ENCODE measurements at places on chromosomes 6 and 20.
A peak's percentile ranks its signal among the peaks of the same experiment; 100 is the strongest.

DNA sequence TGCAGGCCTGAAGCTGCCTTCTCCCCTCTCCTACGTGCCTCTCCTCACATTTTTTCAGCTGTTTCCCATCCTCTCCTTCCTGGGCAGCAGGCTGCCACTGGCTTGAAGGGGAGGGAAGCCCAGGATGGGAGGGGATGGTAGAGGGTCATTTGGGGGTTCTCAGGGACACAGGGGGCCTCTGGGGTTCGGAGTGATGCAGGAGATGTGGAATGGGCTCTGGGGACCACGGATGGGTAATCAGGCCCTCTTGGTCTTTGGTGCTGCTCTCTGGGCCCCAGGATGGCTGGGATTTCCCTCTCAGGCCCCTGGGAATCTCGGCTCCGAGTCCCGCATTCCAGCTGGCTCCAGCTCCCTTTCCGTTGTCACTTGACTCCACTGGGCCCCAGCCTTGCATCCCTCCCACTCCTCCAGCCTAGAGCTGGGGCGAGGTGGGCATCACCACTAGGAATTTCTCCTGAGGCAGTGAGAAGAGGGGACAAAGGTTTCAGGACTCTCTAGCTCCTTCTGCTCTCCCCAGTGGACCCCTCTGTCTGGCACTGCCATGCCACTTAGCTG is 2.0 kb upstream of the DDR1 start:
- DNase-seq = no peak

GRCh38 chr6:148780918-148781436 is 34.1 kb downstream of the UST start:
- DNase-seq = no peak

DNA sequence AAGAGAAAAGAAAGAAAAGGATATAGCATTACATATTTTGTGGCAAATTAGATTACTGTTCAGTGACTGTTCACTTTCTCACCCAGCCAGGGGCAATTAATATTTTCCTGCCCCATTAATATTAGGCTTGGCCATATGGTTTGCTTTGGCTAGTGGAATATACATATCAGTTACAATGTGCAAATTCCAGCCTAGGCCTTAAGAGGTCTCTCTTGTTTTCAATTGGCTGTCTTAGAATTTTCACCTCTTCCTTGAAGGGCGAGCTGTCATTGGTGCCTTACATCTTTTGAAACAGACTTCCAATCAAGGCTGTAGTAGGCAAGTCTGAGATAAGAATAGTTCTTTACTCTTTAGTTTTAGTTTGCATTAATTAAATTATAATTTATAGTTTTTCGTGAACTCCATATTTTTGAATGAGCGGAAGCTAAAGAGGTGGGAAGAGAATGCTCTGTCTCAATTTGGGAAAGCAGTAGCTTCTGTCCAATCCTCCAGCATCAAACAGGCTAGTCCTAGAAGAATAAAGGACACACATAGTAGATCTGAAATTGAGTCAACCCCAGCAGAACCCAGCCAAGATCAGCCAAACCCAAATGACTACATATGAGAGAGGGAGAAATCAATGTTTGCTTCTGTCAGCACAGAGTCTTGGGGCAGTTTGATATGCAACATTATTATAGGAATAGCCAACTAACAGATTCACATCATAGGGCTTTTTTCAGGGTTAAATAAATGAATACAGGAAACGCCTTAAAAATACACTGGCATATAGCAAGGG is 6.3 kb upstream of the CSNK2A1 start:
- DNase-seq = no peak

- DNase-seq = no peak
Observed at GRCh38 chr6:797479-798077, 104.6 kb upstream of the EXOC2 start.

- no peak for DNase-seq
Observed at GRCh38 chr20:24109008-24109407, 120.4 kb upstream of the GGTLC1 start.

GRCh38 chr20:20979934-20980333 is 126.2 kb downstream of the LINC00237 start:
- DNase-seq = no peak

- DNase-seq = no peak
Observed at GRCh38 chr6:25452031-25452430, 172.9 kb downstream of the CARMIL1 start.

GRCh38 chr6:75109022-75109421 is 96.8 kb downstream of the COL12A1 start:
- no peak for DNase-seq

- no peak for DNase-seq
Observed at GRCh38 chr6:53284901-53285300, 63.8 kb downstream of the ELOVL5 start.

GRCh38 chr6:71588490-71588889 is 297.9 kb upstream of the RIMS1 start:
- no peak for DNase-seq

- DNase-seq = no peak
Observed at GRCh38 chr20:41696428-41696827, 78.3 kb upstream of the CHD6 start.

DNA sequence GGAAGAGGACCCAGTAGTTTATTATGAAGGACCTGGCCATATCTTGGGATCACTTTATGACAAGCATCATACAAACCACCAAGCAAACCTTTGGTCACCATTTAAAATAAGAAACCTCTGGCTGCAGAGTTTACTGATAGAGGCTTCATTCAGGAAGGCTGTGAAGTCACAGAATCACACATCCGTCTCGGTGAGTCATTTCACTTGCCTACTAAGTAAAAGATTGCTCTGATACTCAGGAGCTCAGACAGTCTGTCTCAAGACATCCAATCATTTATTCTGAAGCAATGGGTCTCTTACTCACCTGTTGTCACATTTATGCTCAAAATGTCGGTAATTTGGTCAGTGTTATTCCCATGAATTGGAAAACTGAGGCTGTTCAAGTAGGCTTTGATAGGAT is 33.7 kb downstream of the ADGRF5 start:
- DNase-seq = no peak

DNA sequence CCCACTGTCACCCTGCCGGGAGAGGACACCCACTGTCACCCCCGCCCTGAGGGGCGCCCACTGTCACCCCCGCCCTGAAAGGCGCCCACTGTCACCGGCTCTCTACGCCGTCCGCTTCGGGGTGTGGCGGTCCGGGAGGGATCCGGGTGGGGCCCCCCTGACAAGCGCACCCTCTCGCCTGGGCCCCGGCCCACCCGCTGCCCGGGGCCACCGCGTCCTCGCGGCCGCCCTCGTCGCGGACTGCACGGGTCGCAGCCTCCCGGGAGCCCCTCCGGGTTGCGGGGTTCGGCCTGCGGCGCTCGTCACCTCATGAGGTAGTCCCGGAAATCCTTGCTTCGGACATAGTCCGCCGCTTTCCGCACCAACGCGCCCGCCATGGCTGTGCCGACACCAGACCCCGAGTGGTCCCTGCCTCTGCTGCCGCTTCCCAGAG is 224 bp downstream of the MPC1 start:
- no peak for DNase-seq

DNA sequence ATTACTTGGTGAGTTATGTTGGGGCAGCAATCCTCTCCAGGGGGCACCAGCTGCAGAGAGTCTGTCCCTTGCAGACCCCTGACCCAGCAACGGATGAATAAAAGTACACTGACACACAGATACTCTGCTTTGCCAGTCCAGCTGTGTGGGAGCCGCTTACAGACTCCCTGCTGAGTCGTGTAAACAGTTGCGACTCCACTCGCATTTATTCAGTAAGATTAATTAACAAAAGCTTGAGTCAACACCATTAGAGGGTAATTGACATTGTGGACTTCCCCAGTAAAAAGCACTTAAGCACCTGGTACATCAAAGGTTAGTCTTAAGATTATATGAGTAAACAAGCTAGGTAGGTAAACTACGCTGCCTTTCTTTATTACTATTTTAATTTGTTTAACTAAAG is 92.0 kb upstream of the TMEM181 start:
- DNase-seq = no peak

DNA sequence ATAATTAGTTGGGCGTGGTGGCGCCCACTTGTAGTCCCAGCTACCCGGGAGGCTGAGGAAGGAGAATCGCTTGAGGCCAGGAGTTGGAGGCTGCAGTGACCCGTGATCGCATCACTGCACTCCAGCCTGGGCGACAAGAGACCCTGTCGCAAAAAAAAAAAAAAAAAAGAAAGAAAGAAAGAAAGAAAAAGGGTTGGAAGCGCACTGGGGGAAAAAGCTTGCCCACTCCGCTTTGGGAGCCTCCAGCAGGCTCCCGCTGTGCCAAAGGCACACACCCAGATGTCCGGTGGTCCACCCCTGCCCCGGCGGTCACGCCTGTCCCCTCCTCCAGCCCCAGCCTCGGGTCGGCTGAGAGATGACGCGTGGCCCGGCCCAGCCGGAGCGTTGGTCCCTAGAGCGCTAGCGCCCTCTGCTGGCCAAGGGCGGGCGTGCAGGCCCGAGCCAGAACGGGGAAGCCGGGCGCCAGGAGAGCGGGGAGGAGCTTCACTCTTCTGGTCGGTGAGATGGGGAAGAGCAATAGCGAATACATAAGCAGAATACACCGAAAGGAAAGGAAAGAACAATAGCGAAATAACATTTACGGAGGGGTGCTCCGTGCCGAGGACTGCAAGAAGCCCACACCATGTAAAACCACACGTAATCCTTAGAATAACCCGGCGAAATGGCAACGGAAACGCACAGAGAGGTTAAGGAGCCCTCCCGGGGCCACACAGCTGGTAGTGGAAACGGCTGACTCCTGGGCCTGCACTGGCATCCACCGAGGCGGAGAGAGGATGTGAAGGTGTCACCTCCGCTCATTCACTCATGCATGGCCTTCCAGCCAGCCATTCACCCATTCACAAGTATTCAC is 41.7 kb downstream of the UBE2V1 start:
- peak; percentile 97 for DNase-seq

GRCh38 chr6:46072866-46073265 is 56.9 kb upstream of the ENPP4 start:
- no peak for DNase-seq

- DNase-seq = no peak
Observed at GRCh38 chr6:150196942-150197745, 54.3 kb downstream of the PPP1R14C start.

GRCh38 chr20:60501048-60501447 is 542.8 kb downstream of the CDH26 start:
- no peak for DNase-seq

DNA sequence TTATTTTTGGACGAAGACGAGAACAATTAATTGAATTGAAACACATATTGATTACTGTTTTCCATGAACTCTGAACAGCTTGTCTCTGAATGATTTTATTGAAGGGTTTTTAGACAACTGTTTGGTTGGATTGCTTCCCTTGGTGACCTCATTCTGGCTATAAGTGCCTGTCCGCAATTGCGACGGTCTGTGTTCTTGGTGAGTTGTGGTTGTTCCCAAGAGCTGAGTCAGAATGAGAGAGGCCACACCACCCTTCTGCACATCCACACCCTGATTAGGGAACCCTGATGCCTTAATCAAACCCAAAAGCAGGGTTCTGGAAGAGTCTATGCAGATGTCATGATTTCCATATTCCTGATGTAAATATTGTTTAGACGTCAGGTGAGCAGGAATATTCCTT is 747.0 kb downstream of the PTPRT start:
- no peak for DNase-seq

DNA sequence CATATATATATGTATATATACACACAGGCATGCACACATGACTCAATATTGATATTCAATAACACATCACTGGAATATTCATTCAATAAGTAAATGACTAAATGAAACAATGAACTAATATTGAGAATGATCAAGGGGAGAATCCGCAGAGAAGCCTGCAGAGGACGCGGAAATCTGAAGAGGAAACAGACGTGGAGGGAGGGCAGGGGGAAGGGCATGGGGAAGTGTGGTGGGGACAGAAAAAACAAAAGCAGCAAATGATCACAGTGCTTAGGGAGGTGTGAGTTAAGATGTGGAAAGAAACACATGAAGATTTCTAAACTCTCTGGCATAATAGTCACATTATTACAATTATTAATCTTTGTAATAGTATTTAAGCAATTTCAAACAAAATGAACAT is 14.5 kb downstream of the PERP start:
- no peak for DNase-seq

DNA sequence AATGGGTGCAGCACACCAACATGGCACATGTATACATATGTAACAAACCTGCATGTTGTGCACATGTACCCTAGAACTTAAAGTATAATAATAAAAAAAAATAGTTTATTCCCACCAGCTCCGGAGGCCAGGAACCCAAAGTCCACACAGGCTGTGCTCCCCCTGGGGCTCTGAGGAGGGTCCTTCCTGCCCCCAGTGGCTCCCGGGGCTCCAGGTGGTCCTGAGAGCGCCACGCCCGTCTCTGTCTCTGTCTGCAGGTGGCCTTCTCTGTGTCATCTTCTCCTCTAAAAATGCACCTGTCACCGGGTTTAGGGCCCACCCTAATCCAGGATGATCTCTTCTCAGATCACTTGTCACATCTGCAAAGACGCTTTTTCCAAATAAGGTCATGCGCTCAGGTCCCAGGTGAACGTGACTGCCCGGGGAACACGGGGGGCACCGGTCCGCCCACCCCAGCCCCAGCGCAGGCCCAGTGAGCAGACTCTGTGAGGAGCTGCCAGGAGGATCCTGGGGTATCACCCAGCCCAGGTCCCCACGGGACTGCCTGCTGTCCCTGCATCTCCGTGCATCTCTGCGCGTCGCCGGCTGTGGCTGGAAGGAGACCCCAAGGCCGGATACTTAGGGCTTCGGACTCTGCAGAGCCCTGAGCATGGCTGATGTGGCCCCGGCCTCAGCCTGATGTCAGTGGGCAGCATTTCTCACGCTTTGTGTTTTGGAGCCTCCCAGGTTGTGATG is 11.8 kb downstream of the SLCO4A1 start:
- DNase-seq = no peak

DNA sequence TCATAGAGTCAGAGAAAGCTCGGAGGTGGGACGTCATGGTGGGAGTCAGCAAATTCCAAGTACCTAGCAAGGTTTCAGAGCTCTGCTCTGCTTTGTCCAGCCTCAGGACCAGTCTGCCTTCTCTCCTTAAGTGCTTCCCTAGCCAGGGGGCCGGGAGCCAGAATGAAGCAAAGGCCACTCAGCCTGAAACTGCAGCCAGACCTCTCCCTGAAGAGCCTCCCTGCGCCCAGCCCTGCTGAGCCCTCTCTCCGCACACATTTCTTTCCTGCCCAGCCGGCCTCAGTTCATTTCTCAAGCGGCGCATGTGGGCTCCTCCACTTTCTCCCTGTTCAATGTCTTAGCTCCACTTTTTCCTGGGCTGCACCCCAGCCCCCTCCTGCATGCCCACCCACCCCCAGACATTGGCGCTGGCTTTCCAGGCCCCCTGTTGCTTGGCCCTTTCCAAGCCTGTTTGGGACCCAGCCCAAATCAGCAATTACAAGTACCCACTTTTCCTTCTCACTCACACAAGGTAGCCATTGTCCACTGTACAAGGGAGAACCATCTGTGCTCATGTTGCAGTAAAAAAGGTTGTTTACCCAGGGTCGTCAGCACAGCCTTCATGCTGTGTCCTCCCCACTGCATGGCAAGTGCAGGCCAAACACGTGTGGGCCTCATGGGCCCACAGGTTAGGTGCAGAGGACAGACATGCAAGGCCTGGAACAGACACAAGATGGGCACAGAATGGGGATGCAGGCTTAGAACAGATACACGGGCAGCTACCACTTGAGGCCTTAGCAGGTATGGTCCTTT is 147.1 kb downstream of the MRPL14 start:
- peak; percentile 17 for DNase-seq

- DNase-seq = no peak
Observed at GRCh38 chr6:147226163-147226724, 22.0 kb downstream of the STXBP5 start.

Data from activated effector memory CD4-positive, alpha-beta T cell treated with anti-CD3 and anti-CD28 coated beads, Interleukin-2, amount 50 U/mL, for 16 hours (primary cell).